ENCODE measurements at places on chromosomes 5 and 9. TPM values are rescaled to one million over a fixed set of nuclear protein-coding genes. Genes with fewer than 3 reads are reported as not detected.

GRCh38 chr5:174195517-174195916 is 150.0 kb downstream of the NSG2 start:
- DNase-seq = no peak

- no peak for DNase-seq
Measured at GRCh38 chr5:81226286-81226685, 6.8 kb upstream of the CKMT2 start.

GRCh38 chr5:157518963-157519362 is 56.6 kb downstream of the ADAM19 start:
- DNase-seq = no peak

DNA sequence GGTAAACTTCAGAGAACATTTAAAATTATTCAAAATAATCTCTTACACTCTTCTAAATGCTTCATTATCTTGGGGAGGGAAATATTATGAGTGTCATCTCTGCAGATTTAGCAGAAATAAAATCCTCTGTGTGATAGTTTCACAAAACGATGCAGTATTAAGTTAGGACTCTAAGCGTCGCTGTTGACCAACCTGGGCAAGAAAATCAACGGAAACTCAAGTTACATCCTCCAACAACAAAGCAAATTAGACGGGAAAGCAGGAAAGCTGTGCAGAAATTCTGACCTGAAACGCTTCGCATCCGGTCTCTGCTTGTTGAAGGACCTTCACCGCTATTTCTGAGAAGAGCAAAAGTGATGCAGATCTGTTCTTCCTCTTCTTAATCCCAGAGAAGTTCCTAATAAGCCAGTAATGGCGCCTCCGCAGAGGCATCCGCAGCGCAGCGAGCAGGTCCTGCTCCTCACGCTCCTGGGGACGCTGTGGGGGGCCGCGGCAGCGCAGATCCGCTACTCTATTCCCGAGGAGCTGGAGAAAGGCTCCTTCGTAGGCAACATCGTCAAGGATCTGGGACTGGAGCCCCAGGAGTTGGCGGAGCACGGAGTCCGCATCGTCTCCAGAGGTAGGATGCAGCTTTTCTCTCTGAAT is at the start of gene PCDHGA6:
Gene PCDHGA6, plus strand, starts transcription at position 219 of the 645 bp plus-strand sequence. Its CDS starts 193 bp downstream, at position 412.
- DNase-seq = peak; percentile 41

- peak; percentile 61 for DNase-seq
Measured at GRCh38 chr5:17340819-17341218, 123.4 kb downstream of the BASP1 start.

GRCh38 chr9:98570663-98571440 is 137.9 kb downstream of the GABBR2 start:
- DNase-seq = no peak

DNA sequence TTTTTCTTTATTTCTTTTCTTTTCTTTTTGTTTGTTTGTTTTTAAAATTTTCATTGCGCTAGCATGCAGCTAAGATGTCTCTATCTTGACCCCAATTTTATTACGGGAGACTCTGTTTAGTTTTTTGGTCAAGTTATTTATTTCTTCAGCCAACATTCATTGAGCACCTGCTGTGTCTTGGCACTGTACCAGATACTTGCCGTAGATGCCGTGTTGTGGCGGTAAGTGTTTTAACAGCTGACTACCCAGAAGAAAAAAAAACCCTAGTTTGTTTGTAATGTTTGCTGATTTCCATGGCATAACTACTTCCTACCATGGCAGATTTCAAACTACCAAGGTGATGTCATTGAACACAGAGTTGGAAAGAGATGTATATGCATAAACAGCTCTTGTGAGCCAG is 65.0 kb downstream of the UGCG start:
- DNase-seq = no peak

DNA sequence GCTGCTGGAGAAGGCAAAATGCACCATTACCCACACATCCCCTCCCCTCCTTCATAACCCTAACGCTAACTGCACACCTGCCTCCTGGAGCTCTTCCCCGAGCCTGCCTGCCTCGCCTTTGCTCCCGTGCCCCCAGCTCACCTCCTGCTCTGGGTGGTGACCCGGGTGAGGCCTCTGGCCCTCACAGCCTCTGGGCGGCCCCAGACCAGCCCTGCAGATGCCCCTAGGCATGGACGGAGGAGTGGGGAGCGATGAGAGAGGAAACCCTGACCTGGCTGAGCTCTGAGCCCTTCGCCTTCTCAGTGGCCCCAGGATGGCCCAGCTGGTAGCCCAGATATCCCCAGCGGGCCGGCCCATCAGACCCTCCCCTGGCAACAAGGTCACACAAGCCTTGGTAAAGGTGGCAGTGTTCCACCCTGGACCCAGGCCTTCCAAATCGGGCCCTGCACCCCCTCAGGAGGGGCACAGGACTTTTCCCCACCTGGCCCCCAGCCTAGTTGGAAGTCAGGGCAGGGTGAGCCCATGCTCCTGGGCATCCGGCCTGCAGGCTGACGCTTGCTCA is 14.5 kb upstream of the CAMSAP1 start:
- DNase-seq = no peak

DNA sequence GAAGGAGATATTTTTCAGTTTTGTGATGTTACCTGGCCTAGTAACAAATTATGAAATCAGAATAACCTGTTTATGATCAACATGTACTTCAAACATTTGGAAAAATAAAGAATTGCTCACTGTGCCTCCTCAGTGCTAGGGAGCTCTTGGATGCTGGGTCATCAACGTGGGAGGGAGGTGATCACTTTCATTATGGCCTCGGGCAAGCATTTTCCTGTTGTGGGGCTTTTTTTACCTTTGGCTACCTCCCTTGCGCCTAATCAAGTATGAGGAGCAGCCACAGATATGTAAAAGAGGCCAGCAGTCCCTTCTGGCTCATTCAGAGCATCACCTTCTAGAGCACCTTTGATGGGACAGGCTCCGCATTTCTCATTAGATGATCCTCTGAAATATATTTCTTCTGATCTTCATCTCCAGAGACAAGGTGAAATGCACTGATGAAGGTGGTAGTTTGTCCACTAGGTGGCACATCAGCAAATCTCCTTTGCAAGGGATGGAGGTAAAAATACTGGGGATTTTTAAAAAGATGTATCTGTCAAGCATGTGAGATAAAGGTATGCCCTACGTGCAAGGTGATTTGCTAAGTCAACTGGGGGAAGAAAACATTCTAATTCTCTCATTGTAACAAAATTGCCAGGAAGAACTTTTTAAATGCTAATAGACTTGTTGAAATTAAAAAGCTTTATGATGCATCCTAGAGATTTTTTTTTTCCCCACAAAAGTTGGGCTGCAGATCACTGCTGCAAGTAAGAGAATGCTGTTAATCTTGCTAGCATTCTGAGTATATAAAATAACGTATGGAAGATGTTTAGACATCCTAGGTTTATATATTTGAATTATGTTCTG is 218.2 kb downstream of the MAST4 start:
- peak; percentile 48 for DNase-seq

GRCh38 chr5:177133096-177133852 is at the start of gene NSD1:
NSD1 (plus strand) TSS chr5:177133773; CDS start chr5:177135104, 1,331 bp downstream.
- DNase-seq = peak; percentile 97

DNA sequence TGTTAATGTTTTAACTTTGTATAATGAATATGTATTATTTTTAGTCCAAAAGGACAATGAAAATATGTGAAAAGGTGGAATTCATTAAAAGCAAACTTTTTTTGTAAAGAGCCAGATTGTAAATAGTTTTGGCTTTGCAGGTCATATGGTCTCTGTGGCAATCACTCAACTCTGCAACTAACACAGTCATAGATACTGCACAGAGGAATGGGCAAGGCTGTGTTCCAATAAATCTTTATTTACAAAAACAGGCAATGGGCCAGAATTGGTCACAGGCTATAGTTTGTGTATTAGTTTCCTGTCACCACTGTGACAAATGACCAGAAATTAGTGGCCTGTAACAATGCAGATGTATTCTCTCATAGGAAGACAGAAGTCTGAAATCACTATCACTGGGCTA is 125.4 kb upstream of the PTCH1 start:
- no peak for DNase-seq

GRCh38 chr5:33938881-33939280 is 2.7 kb downstream of the RXFP3 start:
- DNase-seq = no peak

The SPINK13 gene
- total RNA-seq = 1.6 TPM

The NOXA1 gene
- 21.8 TPM for total RNA-seq

The SGCD gene
- total RNA-seq = 2.7 TPM

The SCGB3A2 gene
- not detected for total RNA-seq

The ORM2 gene
- not detected for total RNA-seq

Measured in kidney (tissue), 22 donors.